Stomach (tissue), 19 donors: ENCODE measurements at places on chromosomes 16 and 17. TPM values are rescaled to one million over a fixed set of nuclear protein-coding genes. Genes with fewer than 3 reads are reported as not detected.

DNA sequence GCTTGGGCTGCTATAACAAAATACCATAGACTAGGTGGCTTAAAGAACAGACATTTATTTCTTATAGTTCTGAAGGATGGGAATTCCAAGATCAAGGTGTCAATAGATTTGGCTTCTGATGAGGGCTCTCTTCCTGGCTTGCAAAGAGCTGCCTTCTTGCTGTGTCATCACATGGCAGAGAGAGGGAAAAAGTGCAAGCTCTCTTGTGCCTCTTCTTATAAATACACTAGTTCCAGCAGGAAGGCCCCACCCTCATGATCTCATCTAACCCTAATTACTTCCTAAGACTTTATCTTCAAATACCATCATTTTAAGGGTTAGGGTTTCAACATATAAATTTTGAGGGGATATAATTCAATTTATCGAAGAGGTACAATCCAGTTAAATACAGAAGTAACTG, 30.6 kb downstream of the ABCA9 start:
- no peak for DNase-seq

DNA sequence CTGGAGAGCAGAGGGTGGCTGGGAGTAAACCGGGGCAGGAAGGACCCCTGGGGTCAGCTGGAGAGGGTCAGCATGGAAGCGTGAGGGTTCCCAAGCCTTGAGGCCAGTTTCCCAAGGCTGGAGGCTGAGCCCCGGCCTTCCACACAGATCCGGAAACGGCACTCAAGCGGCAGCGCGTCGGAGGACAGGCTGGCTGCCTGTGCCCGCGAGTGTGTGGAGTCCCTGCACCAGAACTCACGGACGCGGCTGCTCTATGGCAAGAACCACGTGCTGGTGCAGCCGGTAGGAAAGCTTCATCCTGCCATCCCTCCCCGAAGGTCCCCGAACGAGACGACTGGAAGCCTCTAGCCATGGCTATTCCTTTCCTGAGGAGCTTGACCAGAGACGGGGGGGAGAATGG, 26.0 kb downstream of the SGSM2 start:
- DNase-seq = no peak

DNA sequence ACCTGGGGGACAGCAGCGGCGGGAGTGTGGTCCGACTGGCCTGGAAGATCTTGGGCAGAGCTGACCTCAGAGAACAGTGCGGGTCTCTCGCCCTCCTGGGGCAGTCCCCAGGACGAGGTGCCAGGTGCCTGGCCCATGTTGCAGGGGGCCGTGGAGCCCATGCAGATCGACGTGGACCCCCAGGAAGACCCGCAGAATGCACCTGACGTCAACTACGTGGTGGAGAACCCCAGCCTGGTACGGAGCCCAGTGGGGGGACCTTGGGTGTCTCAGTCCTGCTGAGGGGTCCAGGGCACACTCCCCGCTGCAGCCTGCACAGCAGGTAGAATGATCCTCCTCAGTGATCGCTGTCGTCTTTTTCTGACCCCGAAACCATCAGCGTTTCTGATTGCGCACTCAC, 1.4 kb downstream of the GPS1 start:
- no peak for DNase-seq

GRCh38 chr17:72719578-72720493, 372.7 kb downstream of the SLC39A11 start:
- peak; percentile 46 for DNase-seq

DNA sequence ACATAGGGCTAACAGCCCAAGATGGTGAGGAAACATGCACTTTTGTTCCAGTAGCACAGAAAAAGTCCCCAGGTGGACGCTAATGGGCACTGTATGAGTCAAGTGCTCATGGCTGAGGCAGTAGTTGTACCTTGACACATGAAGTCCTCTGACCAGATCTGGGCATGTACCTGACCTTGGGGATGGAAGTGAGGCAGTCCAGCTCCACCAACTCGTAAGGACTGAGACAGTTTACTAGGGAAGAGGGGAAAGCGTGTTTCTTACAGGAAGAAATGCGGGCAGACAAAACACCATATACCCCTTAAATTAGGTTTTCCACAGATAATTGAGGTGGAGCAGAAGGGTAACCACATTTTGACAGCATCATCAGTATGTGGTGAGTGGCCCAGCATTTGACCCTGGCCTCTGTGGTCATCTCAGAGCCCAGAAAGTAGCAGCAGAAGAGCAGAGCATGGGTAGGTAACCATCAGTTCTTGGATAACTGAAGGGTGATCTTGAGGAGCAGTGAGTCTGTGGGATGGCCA, 32.4 kb upstream of the METTL9 start:
- peak; percentile 22 for DNase-seq

- peak; percentile 85 for DNase-seq
Measured at GRCh38 chr17:42122371-42123303, at the start of gene HSPB9. Gene HSPB9, plus strand, starts transcription at chr17:42122804. Its CDS starts 47 bp downstream, at chr17:42122851.

DNA sequence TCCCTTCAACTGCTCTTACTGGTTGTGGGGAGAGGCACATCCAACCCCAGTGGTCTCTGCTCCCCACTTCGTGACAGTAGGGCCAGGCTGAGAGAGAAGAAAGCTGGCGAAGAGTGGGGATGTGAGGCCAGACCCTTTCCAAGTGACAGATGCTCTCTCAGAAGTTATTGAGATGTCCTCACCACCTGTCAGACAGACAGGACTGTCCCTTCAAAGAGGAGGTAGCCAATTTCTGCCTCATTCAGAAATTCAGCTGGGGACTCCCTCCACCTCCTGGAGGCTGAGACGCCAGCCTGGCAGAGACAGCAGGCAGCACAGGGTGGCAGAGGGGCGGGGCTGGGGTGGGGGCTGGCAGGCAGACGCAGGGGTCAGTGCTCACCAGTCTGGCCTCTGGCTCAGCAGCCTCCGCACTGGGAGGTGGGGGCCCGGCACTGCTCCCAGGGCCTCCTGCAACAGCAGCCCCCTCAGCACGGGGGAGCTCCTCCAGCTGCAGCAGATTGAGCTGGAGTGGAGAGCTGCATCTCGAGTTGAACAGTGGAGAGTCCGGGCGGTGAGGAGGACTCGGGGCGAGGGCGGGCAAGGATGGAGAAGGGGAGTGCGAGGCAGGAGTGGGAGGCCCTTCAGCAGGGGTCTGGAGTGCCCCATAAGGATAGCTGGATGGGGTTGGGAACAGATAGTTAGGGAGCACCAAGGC, 9.2 kb downstream of the PER1 start:
- peak; percentile 16 for DNase-seq

DNA sequence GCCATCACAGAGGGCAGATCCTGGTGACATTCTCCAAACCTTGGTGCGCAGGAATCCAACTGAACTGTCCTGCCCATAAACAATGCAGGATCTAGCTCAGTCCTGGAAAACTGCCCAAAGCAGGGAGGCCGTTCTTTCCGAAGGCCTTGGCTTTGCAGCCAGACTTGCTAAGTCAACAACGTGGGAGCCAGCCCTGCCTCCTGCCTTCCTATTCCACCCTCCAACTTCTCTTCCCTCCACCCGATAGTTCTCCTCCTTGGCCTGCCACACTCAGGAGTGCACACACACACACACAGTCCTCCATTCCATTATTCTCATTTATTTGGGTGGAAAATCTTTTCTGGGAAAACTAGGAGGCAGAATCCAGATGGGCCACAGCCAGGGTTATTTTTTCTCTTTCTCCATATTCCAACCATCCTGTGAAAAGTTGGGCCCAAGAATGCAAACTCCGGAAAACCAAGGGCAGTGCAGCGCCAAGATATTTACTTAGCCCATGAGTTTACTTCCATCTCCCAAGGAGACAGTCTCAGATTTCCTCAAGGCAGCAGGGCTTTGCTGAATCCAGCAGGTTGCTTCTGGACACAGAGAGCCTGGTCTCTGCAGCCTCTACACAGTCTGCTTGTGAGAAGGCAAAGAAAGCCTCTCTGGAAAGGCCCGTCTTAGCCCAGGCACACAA, 15.8 kb downstream of the COPRS start:
- peak; percentile 87 for DNase-seq

DNA sequence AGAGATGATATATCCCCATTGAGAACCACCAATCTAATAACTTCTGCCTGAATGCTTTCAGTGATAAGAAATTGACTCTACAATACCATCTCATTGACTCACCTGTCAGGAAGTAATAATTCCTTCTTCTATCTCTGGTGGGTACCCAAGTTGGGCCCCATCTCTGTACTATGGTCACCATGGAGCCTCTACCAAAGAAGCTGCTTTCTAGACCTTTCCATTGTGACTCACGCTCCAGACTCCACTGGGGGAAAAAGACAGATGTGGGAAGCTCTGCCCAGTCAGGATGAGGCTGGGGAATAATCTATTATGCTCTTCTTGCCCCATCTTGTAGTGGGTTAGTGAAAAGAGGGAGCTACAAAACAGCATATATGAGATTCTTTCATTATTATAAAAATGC, 100.4 kb downstream of the COPRS start:
- no peak for DNase-seq

- peak; percentile 61 for DNase-seq
Measured at GRCh38 chr17:28324267-28324745, 5.3 kb downstream of the TMEM97 start.

The KCNH6 gene
- 0.37 TPM for total RNA-seq

The C17orf50 gene
- total RNA-seq = not detected

The NPIPA8 gene
- total RNA-seq = not detected

The PRR11 gene
- total RNA-seq = 3.8 TPM
